ENCODE measurements at places on chromosomes 5 and 9.
A peak's percentile ranks its signal among the peaks of the same experiment; 100 is the strongest.

- DNase-seq: no peak
Observed at GRCh38 chr9:92525306-92525705, 10.5 kb downstream of the ECM2 start.

DNA sequence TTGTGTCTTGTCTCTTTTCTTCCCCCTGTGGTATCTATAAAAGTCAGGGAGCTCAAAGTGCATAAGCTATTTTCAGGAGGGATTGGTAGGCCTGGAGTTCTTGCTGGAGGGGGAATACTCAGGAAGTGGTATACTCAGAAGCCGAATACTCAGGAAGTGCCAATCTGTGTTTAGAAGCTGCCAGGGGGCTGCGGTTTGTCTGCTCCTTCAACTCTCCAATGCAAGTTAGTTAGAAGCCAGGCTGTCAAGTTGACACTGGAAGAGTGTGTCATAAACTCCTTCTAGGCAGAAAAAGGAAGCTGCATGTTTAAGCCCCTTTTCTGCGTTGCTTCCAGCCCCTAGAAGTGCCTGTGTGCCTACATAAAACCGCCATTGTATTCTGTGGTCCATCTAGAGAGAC, 366.5 kb downstream of the TAF11L14 start:
- no peak for DNase-seq

GRCh38 chr5:1526681-1527131, 2.9 kb upstream of the LPCAT1 start:
- DNase-seq: no peak

- DNase-seq: no peak
Observed at GRCh38 chr5:116380621-116381020, 194.0 kb downstream of the SEMA6A start.

DNA sequence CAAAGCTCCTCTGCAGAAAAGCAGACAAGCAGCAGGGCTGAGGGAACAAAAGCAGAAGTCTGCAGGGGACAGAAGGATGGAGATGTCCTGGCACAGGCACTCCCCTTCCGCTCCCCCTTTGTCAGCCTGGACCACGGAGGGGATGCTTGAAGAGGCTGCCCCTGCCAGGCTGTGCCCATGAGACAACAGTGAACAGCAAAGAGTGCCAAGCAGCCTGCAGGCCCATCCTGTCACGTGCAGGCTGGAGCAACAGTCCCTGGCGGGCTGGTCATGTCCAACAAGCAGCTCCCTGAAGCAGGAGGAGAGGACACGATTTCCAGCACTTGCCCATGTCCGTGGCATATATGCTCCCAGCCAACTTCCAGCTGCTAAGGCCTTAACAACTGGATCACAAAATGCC, 132.3 kb downstream of the IRX2 start:
- DNase-seq: no peak

GRCh38 chr5:38381361-38381760, 123.0 kb downstream of the EGFLAM start:
- no peak for DNase-seq

- no peak for DNase-seq
Observed at GRCh38 chr9:134325096-134325812, 1.0 kb upstream of the RXRA start.

GRCh38 chr5:59241552-59241951, 652.0 kb downstream of the PDE4D start:
- no peak for DNase-seq

GRCh38 chr9:6902423-6902822, 144.7 kb downstream of the KDM4C start:
- DNase-seq: no peak

DNA sequence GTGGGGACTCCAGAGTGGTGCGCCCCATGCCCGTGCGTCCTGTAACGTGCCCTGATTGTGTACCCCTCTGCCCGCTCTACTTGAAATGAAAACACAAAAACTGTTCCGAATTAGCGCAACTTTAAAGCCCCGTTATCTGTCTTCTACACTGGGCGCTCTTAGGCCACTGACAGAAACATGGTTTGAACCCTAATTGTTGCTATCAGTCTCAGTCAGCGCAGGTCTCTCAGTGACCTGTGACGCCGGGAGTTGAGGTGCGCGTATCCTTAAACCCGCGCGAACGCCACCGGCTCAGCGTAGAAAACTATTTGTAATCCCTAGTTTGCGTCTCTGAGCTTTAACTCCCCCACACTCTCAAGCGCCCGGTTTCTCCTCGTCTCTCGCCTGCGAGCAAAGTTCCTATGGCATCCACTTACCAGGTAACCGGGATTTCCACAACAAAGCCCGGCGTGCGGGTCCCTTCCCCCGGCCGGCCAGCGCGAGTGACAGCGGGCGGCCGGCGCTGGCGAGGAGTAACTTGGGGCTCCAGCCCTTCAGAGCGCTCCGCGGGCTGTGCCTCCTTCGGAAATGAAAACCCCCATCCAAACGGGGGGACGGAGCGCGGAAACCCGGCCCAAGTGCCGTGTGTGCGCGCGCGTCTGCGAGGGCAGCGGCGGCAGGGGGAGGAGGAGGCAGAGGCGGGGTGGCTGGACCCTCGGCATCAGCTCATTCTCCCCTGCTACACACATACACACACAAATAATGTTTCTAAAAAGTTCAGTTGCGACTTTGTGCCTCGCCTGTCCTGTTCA, 668 bp downstream of the GLIS3 start:
- DNase-seq: no peak

GRCh38 chr5:5418006-5418405, 4.5 kb upstream of the ICE1 start:
- no peak for DNase-seq

DNA sequence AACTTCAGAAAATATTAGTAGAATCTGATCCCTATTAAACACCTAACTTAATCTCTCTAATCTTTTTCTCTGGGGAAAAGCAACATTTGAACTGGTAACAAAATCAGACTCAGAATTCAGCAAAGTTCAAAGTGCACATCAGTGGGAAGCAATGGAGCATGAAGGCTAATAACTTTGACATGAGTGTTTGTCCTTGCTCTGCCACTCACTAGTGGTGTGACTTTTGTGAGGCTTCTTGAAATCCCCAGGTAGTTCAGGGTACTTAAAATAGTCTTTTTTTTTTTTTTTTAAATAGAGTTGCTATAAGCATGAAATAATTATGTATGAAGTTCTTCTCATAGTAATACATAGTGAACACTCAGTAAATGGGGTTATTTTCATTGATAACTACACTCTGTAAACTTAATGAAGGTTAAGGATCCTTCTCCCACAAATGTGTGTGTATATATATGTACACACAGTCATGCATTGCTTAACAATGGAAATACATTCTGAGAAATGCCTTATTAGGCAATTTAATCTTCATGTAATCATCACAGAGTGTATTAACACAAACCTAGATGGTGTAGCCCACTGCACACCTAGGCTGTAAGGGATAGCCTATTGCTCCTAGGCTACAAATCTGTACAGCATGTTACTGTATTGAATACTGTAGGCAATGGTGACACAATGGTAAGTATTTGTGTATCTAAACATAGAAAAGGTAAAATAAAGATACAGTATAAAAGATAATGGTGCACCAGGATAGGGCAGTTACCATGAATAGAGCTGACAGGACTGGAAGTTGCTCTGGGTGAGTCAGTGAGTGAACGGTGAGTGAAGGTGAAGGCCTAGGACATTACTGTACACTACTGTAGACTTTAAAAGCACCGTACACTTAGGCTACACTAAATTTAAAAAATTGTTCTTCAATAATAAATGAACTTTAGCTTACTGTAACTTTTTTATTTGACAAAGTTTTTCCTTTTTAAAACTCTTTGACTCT, 73.3 kb upstream of the HMHB1 start:
- DNase-seq: no peak

- DNase-seq: no peak
Observed at GRCh38 chr5:98301547-98301946, 471.9 kb upstream of the RGMB start.

DNA sequence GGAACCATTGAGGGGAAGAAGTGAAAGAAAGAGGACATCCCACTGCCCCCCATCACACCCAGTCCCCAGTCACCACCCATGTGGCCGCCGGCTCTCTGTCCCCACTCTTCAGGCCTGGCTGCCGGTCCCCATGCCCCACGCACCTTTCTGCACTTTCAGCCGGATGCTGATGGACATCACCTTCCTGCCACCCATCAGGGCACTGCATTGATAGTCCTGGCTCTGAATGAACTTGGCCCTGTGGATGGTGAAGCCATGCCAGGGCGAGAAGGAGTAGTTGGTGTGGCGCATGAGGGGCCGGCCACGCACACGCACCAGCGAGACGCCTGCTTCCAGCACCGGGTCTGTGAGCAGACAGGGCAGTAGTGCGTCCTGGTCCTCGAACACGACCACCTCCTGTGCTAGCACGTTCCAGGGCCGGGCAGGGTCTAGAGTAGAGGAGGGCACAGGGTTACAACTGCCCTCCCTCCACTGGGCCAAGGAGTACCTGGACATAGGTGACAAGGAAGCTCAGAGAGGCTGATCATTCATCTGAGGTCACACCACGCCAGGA, 6.4 kb downstream of the CSF1R start:
- no peak for DNase-seq

DNA sequence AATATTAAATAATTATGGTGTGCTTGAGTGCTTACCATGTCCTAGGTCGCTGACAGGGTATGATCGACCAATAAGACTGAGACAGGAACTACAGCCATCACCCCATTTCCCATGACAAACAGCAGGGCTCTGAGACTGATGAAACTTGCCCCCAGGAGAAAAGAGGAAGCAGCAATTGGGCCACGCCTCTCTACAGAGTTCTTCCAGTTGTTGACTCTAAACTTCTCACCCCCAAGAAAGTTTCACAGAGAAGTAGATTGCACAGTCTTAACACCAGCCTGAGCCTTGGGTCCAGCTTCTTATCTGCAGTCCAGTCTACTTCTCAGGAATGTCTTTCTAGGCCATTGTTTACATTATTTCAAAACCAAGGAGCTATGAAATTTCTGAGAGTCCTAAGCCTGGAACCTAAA, 182.2 kb upstream of the ANKRD55 start:
- DNase-seq: peak; percentile 20

DNA sequence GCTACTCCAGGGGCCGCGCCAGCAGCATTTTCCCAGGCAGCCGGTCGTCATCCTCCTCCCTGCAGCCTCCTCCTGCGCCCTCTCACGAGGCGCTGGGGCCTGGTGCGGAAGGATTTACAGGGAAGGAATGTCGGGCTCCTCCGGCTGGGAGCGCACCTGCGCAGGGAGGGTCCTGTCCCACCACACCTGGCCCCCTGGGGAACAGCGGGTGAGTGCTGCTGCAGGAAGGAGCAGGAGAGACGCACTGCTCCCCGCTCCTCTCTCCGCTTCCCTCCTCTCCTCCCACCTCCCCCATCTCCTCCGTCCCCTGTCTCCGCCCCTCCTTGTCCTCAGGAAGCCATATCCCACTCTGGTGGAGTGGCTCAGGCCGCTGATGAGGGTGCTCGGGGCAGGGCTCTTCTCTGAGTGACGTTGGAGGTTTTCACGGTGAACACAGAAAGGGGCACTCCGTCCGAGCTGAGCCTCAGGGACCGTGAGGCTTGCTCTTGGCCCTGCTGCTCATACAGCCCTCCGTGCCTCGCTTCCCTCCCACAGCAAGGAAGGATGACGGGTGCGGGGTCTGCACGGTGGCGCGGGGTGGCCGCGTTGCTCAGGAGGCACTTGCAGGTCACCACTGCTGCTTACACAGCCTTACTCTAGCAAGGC, 31.3 kb downstream of the IRX4 start:
- DNase-seq: no peak

DNA sequence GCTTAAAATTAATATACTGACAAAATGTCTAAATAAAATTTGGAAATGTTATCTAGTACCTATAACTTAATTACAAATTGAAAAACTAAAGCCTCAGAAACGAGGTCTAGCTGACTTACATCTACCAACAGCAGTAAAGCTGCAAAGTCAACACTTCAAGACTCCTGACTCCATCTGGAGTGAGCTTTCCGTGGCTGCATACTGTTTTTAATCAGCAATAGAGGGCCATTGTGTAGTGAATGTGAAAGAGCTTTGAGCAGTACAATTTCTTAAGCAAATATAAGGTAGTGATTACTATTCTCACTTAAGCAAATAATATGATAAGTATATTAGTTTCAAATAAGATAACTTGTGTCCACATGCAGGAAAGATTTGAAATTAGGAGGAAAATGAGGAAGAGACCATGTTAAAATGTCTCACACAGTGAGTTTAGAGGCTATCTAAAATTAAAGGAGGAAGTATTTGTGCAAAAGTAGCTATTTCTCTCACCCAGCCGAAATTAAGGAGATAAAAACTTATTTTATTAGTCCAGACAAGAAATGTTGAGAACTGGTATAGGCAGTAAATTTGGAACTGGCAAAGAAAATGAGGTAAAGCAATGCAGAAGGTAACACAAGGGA, 6.4 kb downstream of the SPINK6 start:
- no peak for DNase-seq

All from esophagus squamous epithelium (tissue), 5 donors.